ENCODE measurements at places on chromosomes 7 and 10.

DNA sequence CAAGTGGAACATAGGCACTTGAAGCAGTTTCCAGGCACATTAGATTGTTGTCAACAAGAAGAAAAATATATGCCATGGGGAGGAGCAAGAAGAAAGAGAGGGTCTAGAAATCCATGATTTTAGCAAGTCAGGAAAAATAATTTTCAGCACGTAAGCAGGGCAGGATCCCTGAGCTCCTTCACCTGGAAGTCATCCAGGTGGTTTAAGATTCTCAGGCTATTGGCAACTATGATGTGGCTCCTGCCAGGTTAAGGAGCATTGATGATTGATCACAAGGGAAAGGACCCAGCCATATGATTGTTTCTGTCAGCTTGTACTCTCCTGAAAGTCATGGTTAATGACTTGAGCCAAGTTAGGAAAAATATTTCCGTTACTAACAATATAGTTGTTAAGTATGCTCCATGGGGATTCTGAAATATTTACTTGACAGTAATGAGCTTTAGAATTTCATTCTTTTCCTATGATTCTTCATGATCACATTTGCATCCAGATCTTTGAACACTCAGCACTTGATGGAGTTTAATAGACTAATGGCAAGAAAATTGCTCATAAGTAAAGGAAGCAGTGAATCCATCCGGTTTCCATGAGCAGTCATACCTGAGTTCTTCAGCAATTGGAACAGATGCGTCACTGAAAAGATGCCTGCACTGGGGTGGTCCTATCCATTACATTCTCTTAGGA is 209.1 kb downstream of the BICC1 start:
- no peak for DNase-seq

DNA sequence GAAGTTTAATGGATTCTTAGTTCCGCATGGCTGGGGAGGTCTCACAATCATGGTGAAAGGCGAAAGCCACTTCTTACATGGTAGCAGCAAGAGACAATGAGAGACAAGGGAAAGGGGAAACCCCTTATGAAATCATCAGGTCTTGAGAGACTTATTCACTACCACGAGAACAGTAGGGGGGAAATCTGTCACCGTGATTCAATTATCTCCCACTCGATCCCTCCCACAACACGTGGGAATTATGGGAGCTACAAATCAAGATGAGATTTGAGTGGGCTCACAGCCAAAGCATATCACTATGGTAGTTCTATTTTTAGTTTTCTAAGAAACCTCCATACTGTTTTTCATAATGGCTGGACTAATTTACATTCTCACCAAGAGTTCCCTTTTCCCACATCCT is 36.7 kb downstream of the SPAM1 start:
- no peak for DNase-seq

DNA sequence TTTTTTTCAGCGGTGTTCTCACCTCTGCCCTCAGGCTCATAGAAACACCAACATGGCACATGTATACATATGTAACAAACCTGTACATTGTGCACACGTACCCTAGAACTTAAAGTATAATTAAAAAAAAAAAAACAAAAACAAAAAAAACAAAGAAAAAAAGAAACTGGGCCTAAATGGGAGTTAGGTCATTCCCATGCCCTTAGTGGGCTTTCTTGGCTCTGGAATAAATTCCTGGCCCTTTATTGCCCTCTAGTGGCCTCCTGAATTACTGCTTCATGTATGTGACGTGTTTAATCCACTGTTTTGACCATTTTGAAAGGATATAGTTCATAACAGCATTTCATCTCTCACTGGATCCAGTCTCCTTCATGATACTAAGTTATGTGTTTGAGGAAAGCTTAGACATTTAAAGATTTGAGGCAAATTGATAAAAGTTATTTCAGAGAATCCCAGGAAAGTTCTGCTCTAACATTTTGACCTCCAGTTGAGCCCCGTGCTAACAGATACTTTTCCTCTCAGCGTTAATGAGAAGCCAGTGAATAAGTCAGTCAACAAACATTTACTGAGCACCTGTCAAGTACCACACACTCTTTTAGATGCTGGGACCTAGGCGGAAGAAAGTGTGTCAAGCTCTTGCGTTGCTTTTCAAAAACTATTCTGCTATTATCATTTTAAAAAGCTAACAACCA is 54.7 kb upstream of the SYPL1 start:
- DNase-seq = no peak

DNA sequence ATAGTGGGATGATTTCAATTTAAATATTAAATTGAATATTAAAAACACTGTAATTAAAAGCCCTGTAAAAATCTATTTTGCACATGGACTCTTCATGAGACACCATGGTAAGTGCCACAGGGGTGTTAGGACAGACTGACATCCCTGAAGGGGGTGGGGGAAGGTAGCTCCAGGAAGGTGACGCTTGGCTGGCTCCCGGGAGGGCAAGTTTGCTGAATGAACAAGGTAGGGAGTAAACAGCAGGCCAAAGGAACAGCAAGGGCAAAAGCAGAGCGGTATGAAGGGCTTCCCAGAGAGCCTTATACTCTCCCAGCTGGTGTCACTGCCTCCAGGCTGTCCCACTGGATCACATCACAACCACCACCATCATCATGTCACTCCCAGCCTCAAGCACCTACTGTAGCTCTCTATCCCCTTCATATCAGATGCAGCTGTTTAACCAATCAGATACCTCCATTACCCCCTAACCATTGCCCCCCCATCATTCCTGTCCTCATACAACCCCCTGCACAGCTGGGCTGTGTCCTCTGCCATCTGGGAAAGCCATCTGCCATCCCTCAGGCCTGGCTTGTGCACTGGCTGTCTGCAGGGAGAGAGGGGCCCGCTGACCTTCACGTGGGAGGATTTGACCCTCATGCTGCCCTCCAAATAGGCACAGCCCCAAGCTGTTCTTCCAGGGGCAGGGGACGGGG is 19.5 kb downstream of the HSPA12A start:
- no peak for DNase-seq

- no peak for DNase-seq
Observed at GRCh38 chr7:41921453-41921981, 218.6 kb upstream of the INHBA start.

DNA sequence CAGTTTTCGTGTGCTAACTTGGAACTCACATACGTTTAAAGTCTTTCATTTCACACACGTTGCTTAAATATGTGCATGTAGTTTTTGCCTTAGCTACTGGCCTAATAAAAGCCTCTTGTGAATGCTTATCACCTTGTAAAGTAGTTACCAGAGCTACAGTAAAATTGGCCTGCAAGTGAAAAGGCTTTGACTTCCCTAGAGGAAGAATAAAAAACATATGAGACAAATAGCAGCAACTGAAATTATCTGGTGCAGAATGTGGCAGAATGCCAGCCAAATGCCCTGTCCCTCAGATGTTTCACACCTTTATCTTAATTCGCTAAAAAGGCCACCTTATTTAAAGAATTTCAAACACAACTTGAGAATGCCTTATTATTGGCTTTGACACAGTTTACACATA is 28.1 kb upstream of the RPA3 start:
- DNase-seq = no peak

GRCh38 chr10:1646332-1646731 is 91.0 kb downstream of the ADARB2 start:
- no peak for DNase-seq

DNA sequence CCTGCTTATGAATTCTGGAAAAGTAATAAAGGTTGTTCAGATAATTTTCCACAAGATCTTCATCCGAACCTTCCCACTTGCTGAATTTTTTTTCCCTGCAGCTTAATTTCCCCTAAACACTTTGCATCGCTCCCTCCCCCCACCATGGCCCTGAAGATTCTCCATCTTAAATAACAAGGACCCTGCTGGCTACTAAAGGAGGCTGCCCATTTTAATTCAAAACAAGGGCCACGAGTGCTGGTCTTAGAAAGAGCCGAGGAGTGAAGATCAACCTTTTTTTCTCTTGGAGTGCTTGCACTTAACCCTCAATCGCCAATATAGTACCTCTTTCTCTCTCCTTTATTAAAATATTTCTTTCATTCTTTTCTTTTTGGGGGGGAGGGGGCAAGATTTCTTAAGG is 9.2 kb upstream of the SP8 start:
- DNase-seq = no peak

DNA sequence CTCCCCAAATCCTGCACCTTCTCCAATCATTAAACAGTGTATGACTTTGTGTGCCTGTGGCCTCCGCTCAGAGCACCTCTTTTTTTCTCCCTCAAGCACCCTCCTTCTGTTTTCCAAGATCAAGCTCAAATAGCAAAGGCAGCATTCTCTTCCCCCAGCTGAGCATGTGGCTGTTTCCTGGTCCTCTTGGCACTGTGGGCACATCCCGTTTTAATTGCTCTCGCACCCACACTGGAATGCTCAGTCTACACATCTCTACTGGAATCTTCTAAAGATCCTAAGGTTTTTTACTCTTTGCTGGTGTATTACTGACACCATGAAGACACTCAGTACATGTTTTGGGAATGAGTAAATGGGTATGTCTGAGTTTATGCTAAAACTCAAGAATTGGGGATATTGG is 107.4 kb downstream of the WDFY4 start:
- no peak for DNase-seq

DNA sequence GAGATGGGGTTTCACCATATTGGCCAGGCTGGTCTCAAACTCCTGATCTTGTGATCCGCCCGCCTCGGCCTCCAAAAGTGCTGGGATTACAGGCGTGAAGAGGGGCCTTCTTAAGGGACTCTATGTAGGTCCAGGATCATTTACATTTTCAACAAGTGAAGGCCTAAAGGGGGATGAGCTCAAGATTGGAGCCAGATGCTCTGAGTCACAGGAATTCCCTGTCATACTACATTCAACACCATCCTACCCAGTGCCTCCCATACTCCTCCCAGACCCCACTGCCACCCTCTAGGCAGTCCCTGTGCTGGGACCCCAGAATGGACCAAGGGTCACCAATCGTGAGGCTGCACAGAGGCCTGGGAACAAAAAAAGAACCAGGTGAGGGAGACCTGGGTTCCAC is 29.9 kb downstream of the CYTH3 start:
- DNase-seq = no peak

GRCh38 chr7:108002726-108003598 is at the start of gene LAMB1:
TSS of gene LAMB1 (minus strand) at chr7:108003161. CDS start at chr7:108002885, 276 bp downstream.
- no peak for DNase-seq

DNA sequence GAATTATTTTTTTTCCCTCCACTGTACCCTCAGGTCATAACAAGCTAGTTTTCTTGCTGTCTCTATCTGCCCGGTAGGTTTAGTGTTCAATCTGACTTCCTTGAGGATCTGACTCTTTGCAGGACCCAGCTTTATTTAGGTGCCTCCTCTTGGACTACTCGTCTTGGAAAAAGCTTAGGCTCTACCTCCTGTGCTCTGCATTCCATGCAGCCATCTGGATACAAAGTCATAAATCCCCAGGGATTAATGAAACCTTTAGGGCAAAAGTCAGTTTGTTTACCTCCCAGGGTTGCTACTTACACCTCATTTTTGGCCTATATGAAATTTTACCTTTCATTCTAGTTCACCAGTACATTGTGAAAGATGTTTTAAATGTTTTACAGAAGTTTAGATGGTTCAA is 8.0 kb downstream of the STAG3 start:
- no peak for DNase-seq

- peak; percentile 15 for DNase-seq
Observed at GRCh38 chr10:24209946-24210491, 1.1 kb downstream of the KIAA1217 start.

All from stimulated activated CD8-positive, alpha-beta memory T cell treated with anti-CD3 and anti-CD28 coated beads, Interleukin-2, amount 100 ng/mL, for 48 hours (primary cell).